Activated CD8-positive, alpha-beta memory T cell treated with anti-CD3 and anti-CD28 coated beads, Interleukin-2, amount 50 U/mL, for 48 hours (primary cell): ENCODE measurements at places on chromosomes 2 and 18.

- DNase-seq = no peak
These were observed 55.8 kb downstream of the FBLN7 start for GRCh38 chr2:112194028-112194427.

DNA sequence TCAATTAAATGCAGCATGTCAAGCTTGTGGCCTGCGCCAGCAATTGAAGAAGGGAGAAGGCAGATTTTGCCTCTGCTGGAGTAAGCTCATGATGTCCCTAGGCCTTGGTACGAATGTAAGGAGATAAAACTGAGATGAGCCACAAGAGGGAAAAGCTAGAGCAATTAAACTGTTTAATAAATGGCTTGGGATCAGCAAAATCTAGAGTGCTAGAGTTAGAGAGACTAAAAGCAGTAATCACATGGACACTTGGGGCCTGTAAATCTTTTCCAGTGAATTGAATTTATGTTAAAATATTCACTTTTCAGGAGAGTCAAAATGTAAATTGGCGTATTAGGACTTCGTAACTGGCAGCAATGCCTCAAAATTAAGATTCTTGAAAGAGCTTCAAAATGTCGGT, 86.2 kb downstream of the CDK15 start:
- DNase-seq = no peak

- DNase-seq = no peak
These were observed 178.3 kb upstream of the DSEL start for GRCh38 chr18:67694787-67695186.

GRCh38 chr18:361941-362310, 94.1 kb upstream of the THOC1 start:
- no peak for DNase-seq

- DNase-seq = no peak
These were observed 20.4 kb upstream of the FSHR start for GRCh38 chr2:49174750-49175149.

DNA sequence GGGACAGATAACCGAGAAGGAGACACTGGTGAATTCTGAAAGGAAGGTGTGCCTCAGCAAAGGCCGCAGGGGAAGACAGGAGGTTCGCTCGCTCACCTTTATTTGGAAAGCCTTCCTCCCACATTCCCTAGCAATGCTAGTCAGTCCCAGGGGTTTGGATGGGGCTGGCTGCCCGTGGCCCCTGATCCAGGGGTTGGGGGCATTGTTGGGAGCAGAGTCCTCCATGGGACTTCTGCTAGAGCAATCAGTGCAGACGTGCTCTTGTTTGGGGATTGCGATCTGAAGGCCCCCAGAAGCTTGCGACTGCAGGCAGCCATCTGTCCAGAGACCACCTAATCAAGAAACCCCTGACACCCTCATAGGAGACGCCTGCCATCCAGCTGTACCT, 6.0 kb upstream of the CYP27C1 start:
- DNase-seq = no peak
